ENCODE measurements at places on chromosomes 5 and 9.

DNA sequence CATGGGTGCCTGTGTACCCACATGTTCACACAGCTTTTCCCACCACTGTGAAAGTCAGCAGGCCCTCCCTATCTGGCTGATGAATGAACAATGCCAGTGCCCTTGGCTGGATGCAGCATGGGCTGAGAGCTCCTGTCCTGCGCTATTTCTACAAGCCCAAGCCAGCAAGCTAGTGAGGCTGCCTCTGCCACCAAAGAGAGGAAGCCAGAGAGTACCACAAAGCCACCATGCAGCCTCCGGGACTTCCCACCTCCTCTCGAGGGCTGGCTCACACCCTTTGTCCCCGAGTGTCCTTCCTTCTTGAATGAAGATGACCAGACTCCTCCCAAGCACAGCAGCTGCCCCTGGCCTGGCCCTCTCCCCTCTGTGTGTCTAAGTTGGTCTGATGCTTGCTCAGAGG, 76.5 kb downstream of the SH3PXD2B start:
- DNase-seq: no peak

GRCh38 chr5:142242272-142242671, 82.5 kb downstream of the SPRY4 start:
- no peak for DNase-seq

DNA sequence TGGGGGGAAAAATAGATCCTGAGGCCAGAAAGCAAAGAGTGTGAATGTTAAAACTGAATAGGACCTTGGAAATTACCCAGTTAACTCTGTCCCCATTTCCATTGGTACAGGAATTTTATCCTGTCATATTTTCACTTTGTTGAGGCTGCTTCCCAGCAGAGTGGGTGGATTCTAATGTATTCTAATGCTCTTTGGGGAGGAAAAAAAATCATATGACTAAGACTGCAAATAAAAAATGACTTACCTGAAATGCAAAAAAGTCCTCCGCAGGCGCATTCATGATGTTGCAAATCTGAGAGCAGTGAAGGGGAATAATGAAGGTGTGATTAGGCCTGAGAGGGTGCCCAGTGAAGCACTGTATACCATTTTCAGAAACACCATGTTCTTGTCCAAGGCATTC, 41.2 kb downstream of the PDE6A start:
- DNase-seq: no peak

DNA sequence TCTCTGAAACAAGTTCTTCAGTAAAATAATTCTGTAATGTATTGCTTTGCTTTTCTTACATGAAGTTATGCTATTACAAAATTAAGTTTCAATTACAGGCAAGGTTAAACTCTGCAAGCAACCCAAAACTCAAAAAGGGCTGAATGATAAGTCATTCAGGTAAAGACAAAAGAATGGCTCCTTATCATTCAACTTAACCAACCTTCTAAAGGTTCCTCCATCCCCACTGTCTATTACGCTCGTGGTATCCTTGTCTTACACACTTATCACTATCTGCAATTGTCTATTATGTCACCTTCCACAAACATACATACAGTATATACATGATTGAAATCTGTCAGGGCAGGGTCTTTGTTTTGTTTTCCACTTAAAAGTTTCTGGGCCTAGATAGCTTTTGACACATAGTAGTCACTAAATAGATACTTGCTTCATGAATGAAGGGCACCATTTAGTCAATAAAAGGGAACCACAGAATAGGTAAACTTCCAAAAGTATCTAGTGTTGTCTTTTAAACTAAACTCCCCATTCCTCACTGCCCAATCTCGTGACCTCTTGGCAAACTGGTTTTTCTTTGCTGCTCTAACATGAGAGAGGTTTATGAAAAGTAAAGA, 6.9 kb downstream of the RPL37 start:
- DNase-seq: no peak

DNA sequence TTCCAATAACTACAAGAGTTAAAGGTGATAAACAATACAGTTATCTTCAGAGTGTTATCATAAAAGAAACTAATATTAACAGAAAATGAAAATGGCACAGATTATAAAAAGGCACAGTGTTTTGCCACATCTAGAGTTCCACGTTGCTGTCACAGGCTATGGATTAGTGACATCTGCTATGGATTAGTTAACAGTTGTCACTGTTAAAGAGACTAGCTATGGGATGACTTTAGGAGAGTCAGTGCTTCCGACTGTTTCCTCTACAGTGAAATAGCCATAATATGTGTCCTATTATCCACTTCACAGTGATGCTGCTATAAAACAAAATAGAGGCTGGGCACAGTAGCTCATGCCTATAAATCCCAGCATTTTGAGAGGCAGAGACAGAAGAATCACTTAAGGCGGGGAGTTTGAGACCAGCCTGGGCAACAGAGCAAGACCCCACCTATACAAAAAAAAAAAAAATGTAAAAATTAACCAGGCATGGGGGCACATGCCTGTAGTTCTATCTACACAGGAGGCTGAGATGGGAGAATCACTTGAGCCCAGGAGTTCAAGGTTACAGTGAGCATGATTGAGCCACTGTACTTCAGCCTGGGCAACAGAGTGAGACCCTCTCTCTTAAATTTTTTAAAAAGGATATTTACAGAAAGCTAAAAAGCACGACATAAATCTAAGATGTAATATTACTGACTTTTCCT, 19.7 kb downstream of the MAPKAP1 start:
- no peak for DNase-seq

GRCh38 chr5:34062419-34062818, 19.4 kb upstream of the C1QTNF3 start:
- DNase-seq: no peak

DNA sequence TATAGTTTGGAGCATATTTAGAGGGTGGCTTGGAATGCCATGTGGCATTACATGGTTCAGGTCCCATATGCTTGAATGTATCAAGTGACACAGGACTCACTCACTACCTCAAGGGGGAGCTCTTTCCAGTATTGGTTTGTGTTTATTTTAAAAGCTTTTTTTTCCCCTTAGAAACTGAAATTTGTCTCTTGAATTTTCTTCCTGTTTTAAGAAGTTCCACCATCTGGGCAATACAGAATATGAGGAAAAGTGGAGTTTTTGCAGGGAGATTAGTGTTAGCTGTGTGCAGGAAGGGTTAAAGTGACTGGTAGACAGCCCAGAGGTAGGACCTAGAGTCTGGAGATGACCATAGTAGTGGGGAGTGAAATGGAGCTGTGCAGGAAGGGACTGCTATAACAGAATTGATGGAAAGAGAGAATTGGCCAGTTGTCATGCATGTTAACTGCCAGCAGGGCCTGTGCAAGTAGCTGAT, 36.6 kb downstream of the CTNNA1 start:
- DNase-seq: peak; percentile 19

- DNase-seq: no peak
These were observed 88.6 kb downstream of the ZNF354C start for GRCh38 chr5:179148703-179149170.

- no peak for DNase-seq
These were observed 87.1 kb downstream of the PDZD2 start for GRCh38 chr5:31725996-31726395.

GRCh38 chr5:106940986-106941385, 729.8 kb downstream of the EFNA5 start:
- DNase-seq: no peak

GRCh38 chr5:119583684-119584083, 45.7 kb upstream of the FAM170A start:
- no peak for DNase-seq

DNA sequence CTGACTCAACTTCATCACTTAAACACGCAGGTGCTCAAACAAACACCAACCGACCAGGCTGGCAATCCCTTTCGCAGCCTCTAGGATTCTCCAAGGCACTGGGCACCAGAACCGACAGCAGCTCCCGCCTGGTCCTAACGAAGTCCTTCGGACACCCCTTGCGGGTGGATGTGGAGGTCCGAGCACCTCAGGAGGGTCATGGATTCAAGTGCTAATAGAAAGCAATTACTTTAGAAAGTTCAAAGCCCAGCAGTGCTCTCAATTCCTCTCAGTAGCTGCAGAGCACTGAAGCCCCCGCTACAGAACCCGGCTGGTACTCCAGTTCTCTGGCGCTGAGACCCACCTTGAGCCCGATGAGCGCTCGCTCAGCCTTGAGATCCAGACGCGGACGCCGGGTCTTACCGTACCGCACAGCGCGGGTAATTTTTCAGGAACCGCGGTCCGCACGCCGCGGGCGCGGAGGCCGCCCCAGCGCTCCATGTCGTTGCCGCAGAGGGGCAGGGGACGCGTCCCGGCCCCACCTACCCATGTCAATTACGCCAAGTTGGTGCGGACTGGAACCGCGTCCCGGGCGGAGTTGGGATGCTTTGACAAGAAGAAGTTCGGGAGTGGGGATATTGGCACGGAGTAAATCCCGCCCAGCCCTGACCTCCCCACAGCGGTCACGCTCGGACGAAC, 638 bp downstream of the MARCHF3 start:
- peak; percentile 14 for DNase-seq

GRCh38 chr5:78746021-78746770, 97.6 kb upstream of the LHFPL2 start:
- DNase-seq: no peak
